Smooth muscle cell of trachea (primary cell): ENCODE measurements at places on chromosomes 7 and 10. TPM values are rescaled to one million over a fixed set of nuclear protein-coding genes. Genes with fewer than 3 reads are reported as not detected.

The HOXA1 gene
- total RNA-seq: 0.44 and 1.2 TPM in 2 replicates

The UCMA gene
- total RNA-seq: not detected in 2 replicates

The ADRB1 gene
- under 0.01 TPM in 1 of 2 replicates, not detected in the other for total RNA-seq

The NAT16 gene
- total RNA-seq: not detected in 2 replicates

The DNAJB6 gene
- 55.2 and 68.5 TPM in 2 replicates for total RNA-seq

The ANKRD61 gene
- total RNA-seq: not detected in 2 replicates

The PGAM1 gene
- total RNA-seq: 450 and 544 TPM in 2 replicates
